Naive thymus-derived CD4-positive, alpha-beta T cell (primary cell): ENCODE measurements at places on chromosomes 3 and 15. TPM values are rescaled to one million over a fixed set of nuclear protein-coding genes. Genes with fewer than 3 reads are reported as not detected.

DNA sequence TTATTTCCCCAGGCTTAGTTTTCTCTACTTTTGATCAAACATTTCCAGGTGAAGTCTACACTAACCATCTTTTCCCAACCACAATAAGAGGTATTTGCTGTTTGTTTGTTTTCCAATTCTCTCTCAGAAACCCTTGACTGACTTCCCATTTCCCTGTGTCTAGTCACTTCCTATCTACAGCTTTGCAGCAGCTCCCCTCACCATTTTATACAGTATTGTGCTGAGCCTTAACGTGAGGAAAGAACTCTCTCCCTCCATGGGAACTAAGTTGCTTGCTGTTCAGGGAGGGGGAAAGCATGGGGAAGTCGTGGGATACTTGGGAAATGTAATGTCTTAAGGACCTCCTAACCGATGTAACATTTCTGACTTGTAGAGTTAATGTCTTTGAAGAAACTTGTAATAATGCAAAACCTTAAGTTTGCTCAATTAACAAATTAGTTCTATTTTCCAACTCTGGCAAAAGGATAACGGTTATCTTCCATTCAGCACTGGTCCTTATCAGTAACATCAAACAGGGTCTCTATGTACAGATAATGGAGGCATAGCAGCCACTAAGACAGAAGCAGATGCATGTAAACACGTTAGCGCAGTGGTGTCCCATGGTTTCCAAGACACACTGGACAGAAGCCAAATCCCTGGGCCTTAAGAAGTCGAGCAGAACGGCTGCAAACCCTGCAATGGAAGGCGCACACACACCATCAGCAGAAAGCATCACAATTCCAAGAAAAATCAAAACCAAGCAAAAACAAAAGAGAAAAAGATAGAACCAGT is 39.7 kb downstream of the NPTN start:
- peaks cover 3% of the 10 kb centered on the region for H3K4me1 ChIP-seq
- no peaks in the 10 kb centered on the region for H3K27me3 ChIP-seq
- no peak for DNase-seq
- H3K27ac ChIP-seq = no peak overlapping the region
- no peak overlapping the region for H3K4me3 ChIP-seq
- H3K36me3 ChIP-seq = no peaks in the 10 kb centered on the region

DNA sequence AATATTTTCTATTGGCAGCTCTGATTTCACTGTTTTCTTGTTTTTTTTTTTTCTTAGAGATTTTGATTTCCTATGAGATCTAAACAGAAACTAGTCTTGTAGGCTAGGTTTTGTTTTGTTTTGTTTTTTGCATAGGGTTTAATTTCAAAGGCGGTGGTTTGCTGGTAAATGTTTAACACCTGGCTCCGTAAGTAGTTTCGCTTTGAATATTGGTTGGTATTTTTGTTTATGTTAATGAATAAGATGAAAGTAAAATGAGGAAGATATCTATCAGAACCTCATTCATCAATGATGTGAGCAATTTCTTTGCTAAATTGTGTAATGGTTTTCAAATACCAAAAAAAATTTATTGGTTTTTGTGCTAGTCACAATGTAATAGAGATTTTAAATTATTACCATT is 39.7 kb upstream of the TM4SF1 start:
- DNase-seq = no peak
- H3K27ac ChIP-seq = no peak overlapping the region
- H3K36me3 ChIP-seq = no peaks in the 10 kb centered on the region
- H3K4me1 ChIP-seq = no peaks in the 10 kb centered on the region

- no peak for DNase-seq
- H3K4me3 ChIP-seq = no peak overlapping the region
- no peak overlapping the region for H3K27ac ChIP-seq
- no peaks in the 10 kb centered on the region for H3K36me3 ChIP-seq
These were observed 573 bp downstream of the MME start for GRCh38 chr3:155080692-155081091.

GRCh38 chr15:56496635-56497034 is 31.7 kb upstream of the MNS1 start:
- no peaks in the 10 kb centered on the region for H3K36me3 ChIP-seq
- no peak overlapping the region for H3K27ac ChIP-seq
- DNase-seq = no peak
- no peaks in the 10 kb centered on the region for H3K27me3 ChIP-seq
- no peaks in the 10 kb centered on the region for H3K4me1 ChIP-seq

DNA sequence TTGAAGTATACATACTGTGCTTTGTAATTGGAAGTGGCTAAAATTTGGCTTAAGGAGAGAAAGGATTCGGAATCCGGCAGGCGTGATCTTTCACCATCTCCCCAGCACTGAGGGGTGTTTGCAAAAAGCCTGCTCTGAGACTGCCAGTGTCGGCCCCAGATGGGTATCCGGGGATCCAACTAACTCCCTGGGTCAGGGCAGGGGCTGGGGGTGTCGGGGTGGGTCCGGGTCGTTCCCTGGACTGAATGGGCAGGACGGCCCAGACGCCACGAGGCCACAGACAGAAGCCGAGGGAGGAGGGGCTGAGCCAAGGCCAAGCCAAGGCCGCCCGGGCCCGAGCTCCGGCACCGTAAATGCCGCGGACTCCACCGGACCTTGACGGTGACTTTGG is 349 bp downstream of the PPIB start:
- H3K4me1 ChIP-seq = peaks cover 17% of the 10 kb centered on the region
- H3K27ac ChIP-seq = peak overlapping the region; percentile 97
- H3K27me3 ChIP-seq = no peaks in the 10 kb centered on the region
- no peak for DNase-seq
- peak overlapping the region; percentile 76 for H3K4me3 ChIP-seq
- peaks cover 10% of the 10 kb centered on the region for H3K36me3 ChIP-seq

GRCh38 chr3:120802916-120803315 is 60.4 kb downstream of the GTF2E1 start:
- no peaks in the 10 kb centered on the region for H3K4me1 ChIP-seq
- DNase-seq = no peak
- H3K36me3 ChIP-seq = no peaks in the 10 kb centered on the region
- H3K4me3 ChIP-seq = no peak overlapping the region

CCR3 gene
- total RNA-seq = 0.17 and 0.18 TPM in 2 replicates

- no peak for DNase-seq
- peaks cover 42% of the 10 kb centered on the region for H3K4me1 ChIP-seq
- peak overlapping the region; percentile 83 for H3K27ac ChIP-seq
- no peaks in the 10 kb centered on the region for H3K27me3 ChIP-seq
- peak overlapping the region; percentile 1 for H3K4me3 ChIP-seq
These were observed 5.5 kb downstream of the ARHGEF3 start for GRCh38 chr3:56796202-56796601.

CDHR4 gene
- 0.44 TPM for total RNA-seq

GRCh38 chr3:69121950-69122349 is 445 bp downstream of the LMOD3 start:
- no peaks in the 10 kb centered on the region for H3K27me3 ChIP-seq
- no peak overlapping the region for H3K4me3 ChIP-seq
- no peak for DNase-seq

- no peaks in the 10 kb centered on the region for H3K36me3 ChIP-seq
- DNase-seq = no peak
- H3K4me1 ChIP-seq = no peaks in the 10 kb centered on the region
- no peak overlapping the region for H3K4me3 ChIP-seq
- H3K27me3 ChIP-seq = no peaks in the 10 kb centered on the region
- no peak overlapping the region for H3K27ac ChIP-seq
These were observed 105.8 kb upstream of the C15orf61 start for GRCh38 chr15:67415181-67415580.

DNA sequence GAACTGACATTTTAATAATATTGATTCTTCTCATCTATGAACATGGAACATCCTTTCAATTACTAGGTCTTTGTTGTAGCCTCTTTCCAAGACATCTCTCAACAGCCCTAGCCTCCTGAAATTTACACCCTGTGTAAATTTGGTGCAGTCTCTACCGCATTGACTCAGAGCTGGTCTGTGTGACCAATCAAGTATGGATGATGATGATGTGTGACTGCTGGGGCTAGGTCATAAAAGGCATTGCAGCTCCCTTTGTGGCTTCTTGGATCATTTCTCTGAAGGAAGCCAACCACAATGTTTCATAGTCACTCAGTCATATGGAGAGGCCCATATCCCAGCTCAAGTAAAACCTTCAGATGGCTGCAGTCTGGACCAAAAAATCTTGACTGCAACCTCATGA is 62.1 kb upstream of the FAM3D start:
- H3K27me3 ChIP-seq = no peaks in the 10 kb centered on the region
- no peak overlapping the region for H3K27ac ChIP-seq
- H3K4me1 ChIP-seq = no peaks in the 10 kb centered on the region

GRCh38 chr3:148815316-148816110 is 12.1 kb upstream of the CPB1 start:
- no peaks in the 10 kb centered on the region for H3K27me3 ChIP-seq
- H3K36me3 ChIP-seq = no peaks in the 10 kb centered on the region
- H3K4me1 ChIP-seq = no peaks in the 10 kb centered on the region
- H3K27ac ChIP-seq = no peak overlapping the region
- DNase-seq = no peak

GRCh38 chr3:87625876-87626275 is 349.5 kb upstream of the POU1F1 start:
- DNase-seq = no peak
- H3K36me3 ChIP-seq = no peaks in the 10 kb centered on the region

ECE2 gene
- total RNA-seq = not detected in 2 replicates

DNA sequence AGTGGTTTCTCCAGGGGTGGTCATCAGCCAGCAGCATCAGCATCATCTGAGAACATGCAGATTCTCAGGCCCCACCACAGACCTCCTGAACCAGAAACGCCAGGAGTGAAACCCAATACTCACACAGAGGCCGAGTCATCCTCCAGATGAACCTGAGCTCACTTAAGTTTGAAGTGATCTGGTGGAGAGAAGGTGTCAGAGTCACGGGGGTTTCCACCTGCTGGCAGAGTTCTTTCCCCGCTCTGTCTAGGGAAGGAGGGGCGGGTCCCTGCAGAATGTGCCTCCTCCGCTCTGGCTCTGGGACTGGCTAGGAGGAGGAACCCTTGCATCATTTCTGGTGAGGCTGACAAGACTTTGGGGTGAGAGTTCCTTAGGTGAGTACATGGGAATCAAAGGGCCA is 13.3 kb upstream of the KIF23 start:
- H3K4me3 ChIP-seq = no peak overlapping the region
- no peaks in the 10 kb centered on the region for H3K36me3 ChIP-seq
- no peaks in the 10 kb centered on the region for H3K27me3 ChIP-seq
- no peak overlapping the region for H3K27ac ChIP-seq

- no peaks in the 10 kb centered on the region for H3K4me1 ChIP-seq
These were observed 12.7 kb upstream of the TOPBP1 start for GRCh38 chr3:133674290-133674919.

GOLGA6L7 gene
- not detected in 2 replicates for total RNA-seq

- no peaks in the 10 kb centered on the region for H3K27me3 ChIP-seq
- no peak for DNase-seq
- H3K36me3 ChIP-seq = no peaks in the 10 kb centered on the region
- H3K27ac ChIP-seq = no peak overlapping the region
- no peaks in the 10 kb centered on the region for H3K4me1 ChIP-seq
These were observed 86.4 kb downstream of the WDR76 start for GRCh38 chr15:43913026-43913780.

DNA sequence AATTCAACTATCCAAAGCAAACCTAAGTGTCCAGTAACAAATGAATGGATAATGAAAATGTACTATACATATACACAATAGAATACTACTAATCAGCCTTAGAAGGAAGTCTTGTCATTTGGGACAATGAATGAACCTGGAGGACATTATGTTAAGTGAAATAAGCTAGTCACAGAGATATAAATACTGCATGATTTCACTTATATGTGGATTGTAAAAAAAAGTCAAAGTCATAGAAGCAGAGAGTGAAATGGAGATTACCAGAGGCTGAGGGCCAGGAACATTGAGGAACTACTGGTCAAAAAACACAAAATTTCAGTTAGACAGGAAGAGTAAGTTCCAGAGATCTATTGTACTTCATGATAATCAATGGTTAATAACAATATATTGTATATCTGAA is 33.6 kb downstream of the MYO5A start:
- DNase-seq = no peak
- peaks cover 3% of the 10 kb centered on the region for H3K4me1 ChIP-seq
- H3K27ac ChIP-seq = no peak overlapping the region

EFCC1 gene
- total RNA-seq = 0.07 TPM in 1 of 2 replicates, not detected in the other

DNA sequence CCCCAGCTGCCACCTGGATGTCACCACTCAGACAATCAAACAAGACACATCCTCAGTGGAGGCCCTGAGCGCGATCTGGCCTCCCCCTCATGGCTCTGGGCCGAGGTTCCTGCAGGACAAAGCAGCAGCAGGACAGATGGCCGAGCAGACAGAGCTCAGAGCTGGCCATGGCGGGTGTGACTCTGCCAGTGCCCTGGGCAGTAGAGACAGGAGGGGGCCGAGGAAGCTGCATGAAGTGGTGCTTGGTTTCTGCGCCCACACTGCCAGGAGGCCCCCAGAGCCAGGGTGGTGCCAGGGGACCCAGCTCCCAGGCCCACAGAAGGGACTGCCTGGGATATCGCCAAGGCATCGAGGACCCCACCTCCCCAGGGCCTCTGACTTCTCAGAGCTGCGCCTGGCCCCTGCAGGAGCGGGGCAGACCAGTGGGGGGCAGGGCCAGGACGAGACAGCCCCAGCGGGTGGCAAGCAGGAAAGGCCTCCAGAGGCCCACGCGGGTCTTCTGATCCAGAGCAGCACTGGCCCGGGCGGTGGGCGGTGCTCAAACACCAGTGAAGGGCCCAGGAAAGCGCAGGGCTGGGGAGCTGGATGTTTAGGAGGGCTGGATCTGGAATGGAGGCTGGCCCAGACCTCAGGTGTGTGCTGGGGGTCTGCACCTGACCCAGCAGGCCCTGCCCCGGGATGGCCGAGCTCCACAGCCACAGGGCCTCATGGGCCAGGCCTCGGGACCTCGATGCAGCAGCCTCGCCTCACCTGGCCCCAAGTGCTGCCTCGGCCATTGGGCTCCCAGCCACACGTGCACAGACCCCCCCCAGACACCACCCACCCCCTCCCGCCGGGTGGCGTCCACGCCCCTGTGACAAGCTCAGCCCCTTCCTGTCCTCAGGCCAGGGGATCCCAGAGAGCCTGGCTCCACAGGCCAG is 76.0 kb downstream of the GOLGA8G start:
- DNase-seq = no peak
- no peak overlapping the region for H3K27ac ChIP-seq
- no peaks in the 10 kb centered on the region for H3K4me1 ChIP-seq
- no peaks in the 10 kb centered on the region for H3K27me3 ChIP-seq

GRCh38 chr15:42171122-42171521 is 14.7 kb upstream of the PLA2G4F start:
- no peaks in the 10 kb centered on the region for H3K4me1 ChIP-seq
- no peak overlapping the region for H3K4me3 ChIP-seq
- H3K36me3 ChIP-seq = peaks cover 21% of the 10 kb centered on the region
- no peak for DNase-seq

PRSS50 gene
- not detected for total RNA-seq

DNA sequence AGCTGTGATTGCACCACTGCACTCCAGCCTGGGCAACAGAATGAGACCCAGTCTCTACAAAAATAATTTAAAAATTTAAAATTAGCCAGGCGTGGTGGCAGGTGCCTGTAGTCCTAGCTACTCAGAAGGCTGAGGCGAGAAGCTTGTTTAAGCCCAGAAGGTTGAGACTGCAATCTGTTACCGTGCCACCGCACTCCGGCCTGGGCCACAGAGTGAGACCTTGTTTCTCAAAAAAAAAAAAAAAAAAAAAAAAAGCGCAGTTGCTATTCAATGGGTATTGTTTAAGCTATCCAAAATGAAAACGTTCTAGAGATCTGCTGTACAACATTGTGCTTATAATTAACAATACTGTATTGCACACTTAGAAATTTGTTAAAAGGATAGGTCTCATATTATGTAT is 24.0 kb downstream of the ZNF148 start:
- H3K27me3 ChIP-seq = no peaks in the 10 kb centered on the region
- H3K4me1 ChIP-seq = no peaks in the 10 kb centered on the region
- H3K27ac ChIP-seq = no peak overlapping the region
- no peak for DNase-seq
- no peaks in the 10 kb centered on the region for H3K36me3 ChIP-seq
- H3K4me3 ChIP-seq = no peak overlapping the region
